ENCODE measurements at places on chromosomes 2 and 18. TPM values are rescaled to one million over a fixed set of nuclear protein-coding genes. Genes with fewer than 3 reads are reported as not detected.

MARCO gene
- total RNA-seq, result 16.3 TPM

- no peaks in the 10 kb centered on the region for H3K27me3 ChIP-seq
- H3K36me3 ChIP-seq, result peaks cover 22% of the 10 kb centered on the region
- peak; percentile 91 for DNase-seq
- H3K4me3 ChIP-seq, result peak overlapping the region; percentile 87
Measured at GRCh38 chr2:231709981-231710798, 1.9 kb downstream of the PTMA start.

DNA sequence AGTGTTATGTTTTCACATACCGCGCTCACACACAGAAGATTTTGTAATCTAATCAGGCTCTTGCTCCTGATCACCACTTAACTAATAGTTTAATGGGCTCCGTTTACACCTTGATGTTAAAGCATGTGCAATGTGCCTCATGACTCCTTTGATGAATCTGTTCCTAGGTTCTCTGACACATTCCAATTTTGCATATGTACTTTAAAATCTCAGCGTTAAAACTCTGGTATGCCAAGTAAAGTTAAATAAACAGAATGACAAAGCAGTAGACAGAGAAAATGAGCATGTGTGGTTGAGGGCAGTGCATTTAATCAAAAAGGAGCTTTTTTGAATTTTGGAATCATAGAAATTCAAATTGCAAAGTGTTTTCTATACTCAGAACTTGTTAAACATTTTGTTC lies 96.4 kb downstream of the TCF4 start:
- no peak overlapping the region for H3K4me3 ChIP-seq
- no peak overlapping the region for H3K27ac ChIP-seq
- H3K4me1 ChIP-seq, result no peaks in the 10 kb centered on the region
- no peaks in the 10 kb centered on the region for H3K36me3 ChIP-seq
- no peak for DNase-seq

DNA sequence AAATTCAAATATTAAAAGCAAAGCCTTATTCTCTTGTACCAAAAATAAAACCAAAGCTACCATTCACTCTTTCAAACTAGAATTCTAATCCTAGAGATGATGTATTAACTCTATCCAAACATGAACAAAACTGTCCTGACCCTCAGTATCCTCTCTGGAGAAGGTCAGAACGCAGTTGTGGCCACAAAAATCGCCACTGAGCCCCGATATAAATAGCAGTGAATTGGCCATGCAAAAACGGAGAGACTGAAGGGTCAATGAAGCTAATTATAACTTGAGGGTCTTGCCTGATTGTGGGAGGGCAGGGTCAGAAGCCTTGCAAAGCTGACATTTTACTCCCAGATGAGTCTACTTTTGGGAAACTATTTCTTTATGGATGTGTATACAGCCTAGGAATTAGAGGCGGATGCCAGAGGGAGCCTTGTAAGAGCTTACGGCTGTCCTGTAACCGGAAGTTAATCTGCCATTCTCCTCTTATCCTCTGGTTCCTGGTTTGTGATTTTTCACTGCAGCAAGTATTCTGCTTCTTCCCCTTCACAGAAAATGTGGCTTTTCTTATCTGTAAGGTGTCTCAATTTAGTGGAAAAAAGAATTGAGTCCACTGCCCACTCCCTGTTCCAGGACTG lies 28.1 kb downstream of the CAVIN2 start:
- no peaks in the 10 kb centered on the region for H3K4me1 ChIP-seq
- H3K27ac ChIP-seq, result no peak overlapping the region
- no peak for DNase-seq
- no peaks in the 10 kb centered on the region for H3K36me3 ChIP-seq
- no peak overlapping the region for H3K4me3 ChIP-seq
- H3K27me3 ChIP-seq, result no peaks in the 10 kb centered on the region

- H3K27me3 ChIP-seq, result no peaks in the 10 kb centered on the region
- no peak for DNase-seq
- H3K27ac ChIP-seq, result no peak overlapping the region
- peaks cover 3% of the 10 kb centered on the region for H3K4me1 ChIP-seq
- H3K4me3 ChIP-seq, result no peak overlapping the region
Measured at GRCh38 chr2:190858817-190859216, 21.8 kb upstream of the GLS start.

DNA sequence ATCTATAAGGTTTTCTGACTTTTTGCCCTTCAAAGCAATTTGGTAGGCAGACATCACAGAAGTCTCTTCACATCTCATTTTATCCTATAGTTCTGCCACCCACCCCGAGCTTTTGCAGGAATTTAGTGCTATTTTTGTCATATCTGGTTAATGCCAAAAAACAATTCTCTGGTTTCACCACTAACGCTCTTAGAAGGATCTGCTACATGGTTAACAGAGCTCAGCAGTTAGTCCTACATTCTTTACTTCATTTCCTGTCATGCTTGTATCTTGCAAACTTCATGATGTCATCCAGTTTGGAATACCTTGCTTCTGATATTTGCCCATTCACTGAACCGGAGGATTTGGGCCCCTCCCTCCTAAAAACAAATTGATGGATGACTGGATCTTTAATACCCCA lies 116.8 kb upstream of the SERPINE2 start:
- no peaks in the 10 kb centered on the region for H3K36me3 ChIP-seq
- H3K27me3 ChIP-seq, result no peaks in the 10 kb centered on the region
- no peak overlapping the region for H3K4me3 ChIP-seq
- H3K27ac ChIP-seq, result no peak overlapping the region

- DNase-seq, result no peak
- no peaks in the 10 kb centered on the region for H3K36me3 ChIP-seq
- H3K27me3 ChIP-seq, result no peaks in the 10 kb centered on the region
- no peak overlapping the region for H3K4me3 ChIP-seq
- no peak overlapping the region for H3K27ac ChIP-seq
Measured at GRCh38 chr2:179856205-179856604, 5.2 kb downstream of the ZNF385B start.

TGIF1 gene
- 87.6 TPM for total RNA-seq

DNA sequence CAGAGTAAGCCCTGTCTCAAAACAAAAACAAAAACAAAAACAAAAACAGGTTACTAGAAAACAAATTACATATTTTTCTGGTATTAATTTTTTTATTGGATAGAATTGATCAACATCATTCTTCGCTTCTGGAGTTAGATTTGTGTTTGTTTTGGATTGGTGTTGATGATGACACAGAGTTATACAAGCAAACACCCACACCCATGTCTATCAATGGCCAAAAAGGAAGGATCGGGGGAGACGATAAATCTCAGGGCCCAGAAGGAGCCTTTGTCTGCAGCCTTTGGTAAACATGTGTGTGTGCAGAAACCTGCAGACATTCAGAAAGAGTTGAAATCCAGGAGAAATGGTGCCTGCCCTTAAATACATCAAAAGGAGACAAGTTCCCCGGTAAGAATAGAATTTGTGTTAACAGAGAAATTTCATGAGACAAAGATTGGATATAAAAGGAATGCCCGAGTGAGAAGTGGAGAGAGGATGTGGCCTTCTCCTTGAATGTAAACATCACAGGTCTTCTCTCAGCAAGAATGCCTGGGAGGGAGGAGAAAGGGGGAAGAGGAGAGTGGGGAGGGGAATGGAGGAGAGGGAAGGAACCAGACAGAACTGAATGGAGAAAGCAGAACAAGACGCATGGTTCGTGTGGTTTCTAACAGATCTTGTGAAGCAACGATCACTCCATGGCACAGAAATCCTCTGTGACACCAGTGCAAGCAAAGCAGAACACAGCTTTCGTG lies 40.4 kb upstream of the TMEM178A start:
- no peaks in the 10 kb centered on the region for H3K36me3 ChIP-seq
- H3K4me3 ChIP-seq, result no peak overlapping the region
- no peak overlapping the region for H3K27ac ChIP-seq
- DNase-seq, result peak; percentile 16

- no peak overlapping the region for H3K27ac ChIP-seq
- no peaks in the 10 kb centered on the region for H3K36me3 ChIP-seq
- DNase-seq, result no peak
- no peaks in the 10 kb centered on the region for H3K27me3 ChIP-seq
Measured at GRCh38 chr2:59713577-59713976, 839.9 kb downstream of the BCL11A start.

- no peaks in the 10 kb centered on the region for H3K36me3 ChIP-seq
- no peaks in the 10 kb centered on the region for H3K4me1 ChIP-seq
- DNase-seq, result no peak
- H3K27me3 ChIP-seq, result no peaks in the 10 kb centered on the region
Measured at GRCh38 chr2:128645631-128646030, 327.0 kb upstream of the HS6ST1 start.

GRCh38 chr2:59585655-59586054 lies 967.8 kb downstream of the BCL11A start:
- H3K4me3 ChIP-seq, result no peak overlapping the region
- no peaks in the 10 kb centered on the region for H3K27me3 ChIP-seq
- H3K36me3 ChIP-seq, result no peaks in the 10 kb centered on the region

DNA sequence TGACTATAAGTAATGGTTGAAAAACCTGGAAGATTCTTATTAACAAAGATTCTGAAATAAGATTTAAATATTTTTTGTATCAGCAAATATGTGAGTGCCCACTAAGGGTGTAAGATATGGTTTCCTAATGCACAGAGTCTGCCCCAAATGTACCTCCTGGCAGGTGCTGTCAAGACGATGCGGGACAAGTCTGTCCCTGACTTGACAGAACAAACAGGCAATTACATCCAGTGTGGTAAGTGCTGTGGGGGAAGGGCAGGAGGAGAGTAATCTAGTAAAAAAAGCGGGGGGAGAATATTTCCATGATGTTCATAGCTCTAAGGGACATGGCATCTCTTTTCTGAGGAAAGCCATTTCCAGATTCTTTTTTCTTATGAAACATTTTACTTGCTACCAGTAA lies 127.5 kb downstream of the COL4A4 start:
- peaks cover 4% of the 10 kb centered on the region for H3K4me1 ChIP-seq
- no peak overlapping the region for H3K27ac ChIP-seq
- no peaks in the 10 kb centered on the region for H3K36me3 ChIP-seq
- no peaks in the 10 kb centered on the region for H3K27me3 ChIP-seq
- DNase-seq, result no peak

MCFD2 gene
- 78.0 TPM for total RNA-seq

DSG4 gene
- 0.55 TPM for total RNA-seq

FHOD3 gene
- total RNA-seq, result under 0.01 TPM

DNA sequence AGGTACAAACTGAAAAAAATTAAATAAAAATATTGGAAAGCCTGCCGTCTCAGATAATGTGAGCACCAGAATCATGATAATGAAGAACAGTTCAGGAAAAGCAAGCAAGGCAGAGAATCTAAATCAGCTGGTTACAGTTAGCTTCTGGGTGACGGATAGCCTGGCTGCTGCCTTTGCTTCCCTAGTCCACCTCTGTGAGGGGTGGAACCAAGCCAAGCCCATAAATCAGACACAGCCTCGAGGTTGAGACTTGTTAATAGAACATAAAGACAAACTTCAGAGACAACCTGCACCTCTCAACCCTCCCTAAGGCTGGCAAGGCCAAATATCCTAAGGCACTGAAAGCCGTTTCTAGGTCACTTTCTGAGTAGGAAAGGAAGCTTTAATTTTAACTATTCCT lies 334.7 kb upstream of the SLC39A10 start:
- no peaks in the 10 kb centered on the region for H3K4me1 ChIP-seq
- H3K27me3 ChIP-seq, result no peaks in the 10 kb centered on the region
- H3K27ac ChIP-seq, result no peak overlapping the region
- no peak for DNase-seq

NBAS gene
- total RNA-seq, result 45.5 TPM

GRCh38 chr2:37586663-37587317 lies 84.7 kb downstream of the CDC42EP3 start:
- no peak overlapping the region for H3K4me3 ChIP-seq
- H3K36me3 ChIP-seq, result no peaks in the 10 kb centered on the region
- H3K4me1 ChIP-seq, result peaks cover 89% of the 10 kb centered on the region
- no peaks in the 10 kb centered on the region for H3K27me3 ChIP-seq

- peak; percentile 62 for DNase-seq
- H3K27ac ChIP-seq, result no peak overlapping the region
- H3K4me1 ChIP-seq, result peaks cover 6% of the 10 kb centered on the region
- no peaks in the 10 kb centered on the region for H3K36me3 ChIP-seq
- H3K4me3 ChIP-seq, result no peak overlapping the region
- no peaks in the 10 kb centered on the region for H3K27me3 ChIP-seq
Measured at GRCh38 chr18:31429623-31430022, 17.9 kb upstream of the DSG3 start.

CYP27A1 gene
- 15.8 TPM for total RNA-seq

COPS9 gene
- total RNA-seq, result 44.8 TPM

GRCh38 chr18:11115276-11115675 lies 34.1 kb downstream of the PIEZO2 start:
- H3K27ac ChIP-seq, result no peak overlapping the region
- H3K4me3 ChIP-seq, result no peak overlapping the region
- H3K27me3 ChIP-seq, result no peaks in the 10 kb centered on the region
- no peaks in the 10 kb centered on the region for H3K36me3 ChIP-seq
- DNase-seq, result no peak

C2orf78 gene
- not detected for total RNA-seq

DNA sequence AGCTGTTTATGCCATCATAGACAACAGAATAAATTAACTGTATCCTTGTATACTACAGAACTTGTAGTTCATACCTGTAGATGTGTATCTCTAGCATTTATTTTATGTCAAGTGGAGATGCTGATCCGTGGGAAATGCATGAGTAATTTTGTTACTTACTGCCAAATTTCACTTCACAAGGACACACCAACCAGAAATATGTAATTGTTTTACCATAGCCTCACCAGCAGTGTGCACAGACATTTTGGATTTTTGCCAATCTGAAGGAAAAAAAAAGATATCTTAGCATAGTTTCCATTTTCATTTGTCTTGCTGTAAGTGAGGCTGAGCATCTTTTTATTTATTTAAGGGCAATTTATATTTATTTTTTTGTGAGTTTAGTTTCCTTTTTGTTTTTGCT lies 265.1 kb upstream of the OSR1 start:
- no peaks in the 10 kb centered on the region for H3K4me1 ChIP-seq
- no peak for DNase-seq
- no peaks in the 10 kb centered on the region for H3K36me3 ChIP-seq
- H3K27ac ChIP-seq, result no peak overlapping the region
- no peak overlapping the region for H3K4me3 ChIP-seq
- H3K27me3 ChIP-seq, result no peaks in the 10 kb centered on the region

- no peaks in the 10 kb centered on the region for H3K36me3 ChIP-seq
- DNase-seq, result no peak
- H3K27ac ChIP-seq, result no peak overlapping the region
Measured at GRCh38 chr2:79612999-79613398, 100.1 kb downstream of the CTNNA2 start.

- no peak within 1 kb of the TSS for H3K27ac ChIP-seq
- no peaks in the 10 kb centered on the region for H3K36me3 ChIP-seq
- no peaks in the 10 kb centered on the region for H3K27me3 ChIP-seq
- peaks cover 31% of the 10 kb centered on the region for H3K4me1 ChIP-seq
Measured at GRCh38 chr2:179049546-179050311, at the start of gene CCDC141. Gene CCDC141, minus strand, starts transcription at chr2:179050137. Its CDS starts 196 bp downstream, at chr2:179049941.

GRCh38 chr18:40976050-40976449 lies 979.0 kb upstream of the PIK3C3 start:
- no peak for DNase-seq
- H3K36me3 ChIP-seq, result no peaks in the 10 kb centered on the region
- no peak overlapping the region for H3K4me3 ChIP-seq
- no peaks in the 10 kb centered on the region for H3K4me1 ChIP-seq

GRCh38 chr18:48902023-48902855 lies 48.5 kb downstream of the SMAD7 start:
- H3K4me3 ChIP-seq, result no peak overlapping the region
- H3K36me3 ChIP-seq, result no peaks in the 10 kb centered on the region
- no peaks in the 10 kb centered on the region for H3K27me3 ChIP-seq
- peak overlapping the region; percentile 66 for H3K27ac ChIP-seq

- H3K4me3 ChIP-seq, result no peak overlapping the region
- no peak for DNase-seq
- H3K27me3 ChIP-seq, result no peaks in the 10 kb centered on the region
- no peaks in the 10 kb centered on the region for H3K36me3 ChIP-seq
- no peak overlapping the region for H3K27ac ChIP-seq
Measured at GRCh38 chr2:150006591-150006990, 419.0 kb upstream of the MMADHC start.

CCDC68 gene
- total RNA-seq, result 32.2 TPM

TSPYL6 gene
- not detected for total RNA-seq
